Stimulated activated CD4-positive, alpha-beta T cell treated with anti-CD3 and anti-CD28 coated beads, TNF-alpha, amount 100 ng/mL, for 48 hours (primary cell): ENCODE measurements at places on chromosomes 3 and 15.

- DNase-seq: no peak
These were observed 46.4 kb upstream of the SYNM start for GRCh38 chr15:99058421-99058870.

- no peak for DNase-seq
These were observed 219.3 kb upstream of the KBTBD8 start for GRCh38 chr3:66778777-66779176.

DNA sequence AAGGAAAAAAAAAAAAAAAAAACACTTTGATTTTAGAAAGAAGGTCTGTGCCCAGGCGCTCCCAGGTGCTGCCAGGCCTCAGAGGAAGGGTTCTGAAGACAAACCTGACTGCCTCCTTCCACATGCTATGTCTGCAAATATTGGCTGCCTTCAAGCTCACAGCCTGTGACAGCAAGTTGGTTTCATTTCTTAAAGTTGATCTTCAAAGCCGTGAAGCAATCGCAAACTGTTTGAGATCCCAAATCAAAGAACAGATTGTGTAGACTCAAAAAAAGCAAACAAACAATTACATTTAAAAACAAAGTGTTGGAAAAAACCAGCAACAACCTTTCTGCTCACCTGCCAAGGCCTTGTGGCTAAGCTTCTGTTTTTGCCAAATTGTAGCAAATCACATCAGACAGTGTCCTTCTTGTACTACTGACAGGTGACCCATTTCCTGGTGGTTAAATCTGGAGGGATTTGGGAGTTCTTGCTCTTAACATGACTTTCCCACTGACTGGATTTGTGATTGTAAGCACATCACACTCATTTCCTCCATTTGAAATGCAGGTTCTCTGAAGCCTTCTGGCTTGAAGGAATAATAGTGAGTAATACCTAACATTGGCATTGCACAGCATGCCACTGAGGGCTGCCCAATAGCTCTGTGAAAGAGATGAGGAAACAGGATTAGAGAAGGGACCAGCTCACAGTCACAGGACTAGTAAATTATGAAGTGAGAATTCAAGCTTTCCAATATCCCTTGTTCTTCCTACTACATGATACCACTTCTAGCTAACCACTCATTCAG, 502.4 kb downstream of the LPP start:
- no peak for DNase-seq

GRCh38 chr3:44761101-44761423, 357 bp downstream of the KIAA1143 start:
- DNase-seq: no peak

GRCh38 chr15:46343196-46343935, 708.5 kb downstream of the SQOR start:
- no peak for DNase-seq

- DNase-seq: no peak
These were observed 34.9 kb upstream of the LINGO1 start for GRCh38 chr15:77667338-77668234.

GRCh38 chr15:31214864-31215489, 111.7 kb upstream of the KLF13 start:
- no peak for DNase-seq

GRCh38 chr15:70274255-70274880, 176.7 kb upstream of the TLE3 start:
- no peak for DNase-seq

- no peak for DNase-seq
These were observed 81.3 kb upstream of the ATP10A start for GRCh38 chr15:25944386-25944785.

- no peak for DNase-seq
These were observed 39.7 kb upstream of the GADL1 start for GRCh38 chr3:30934208-30934550.

DNA sequence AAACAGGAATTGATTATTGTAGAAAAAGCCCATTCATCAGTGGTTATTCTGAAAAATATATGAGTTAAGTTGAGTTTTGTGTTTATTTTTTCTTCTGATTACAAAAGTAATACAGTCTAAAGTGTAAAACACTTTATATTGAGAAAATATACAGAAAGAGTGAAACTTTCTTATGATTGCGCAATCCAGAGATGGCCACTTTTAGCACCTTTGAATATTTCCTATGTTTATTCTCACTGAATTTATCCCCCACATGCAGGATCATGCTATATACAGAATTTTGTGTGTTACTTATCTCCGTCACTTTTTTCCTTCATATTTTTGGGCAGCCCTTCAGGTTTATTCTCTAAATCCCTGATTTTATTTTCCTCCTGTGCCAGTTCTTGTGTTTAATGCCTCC, 285.2 kb downstream of the NAALADL2 start:
- no peak for DNase-seq

- no peak for DNase-seq
These were observed 203.2 kb downstream of the OSBPL10 start for GRCh38 chr3:31777887-31778286.

DNA sequence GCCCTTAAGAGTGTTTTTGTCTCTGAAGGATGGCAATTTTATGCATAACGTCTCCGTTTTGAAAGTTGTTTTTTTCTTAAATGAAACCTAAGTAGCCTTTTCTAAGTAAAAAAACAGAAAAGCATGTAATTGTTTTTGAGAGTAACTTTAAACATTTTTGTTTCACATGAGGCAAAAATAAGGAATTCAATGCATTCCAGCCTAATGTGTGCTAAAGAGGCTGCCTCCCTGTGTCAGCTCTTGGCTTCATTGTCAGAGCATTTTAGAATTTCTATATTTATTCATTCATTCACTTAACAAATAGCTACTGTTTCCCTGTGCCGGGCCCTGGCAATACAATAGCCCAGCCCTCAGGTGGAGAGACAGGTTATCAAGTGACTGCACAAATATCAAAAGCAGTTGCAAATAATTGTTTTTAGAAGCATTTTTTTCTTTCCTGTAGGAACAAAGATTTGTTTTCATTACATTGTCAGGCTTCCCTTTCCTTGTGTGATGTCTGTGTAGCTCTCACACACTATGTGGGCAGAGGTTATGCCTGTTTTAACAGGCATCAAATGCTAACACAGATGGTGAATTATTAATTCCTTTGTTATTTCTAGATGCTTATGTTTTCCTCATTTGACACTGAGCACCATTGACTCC, 81.9 kb downstream of the CCK start:
- DNase-seq: no peak

DNA sequence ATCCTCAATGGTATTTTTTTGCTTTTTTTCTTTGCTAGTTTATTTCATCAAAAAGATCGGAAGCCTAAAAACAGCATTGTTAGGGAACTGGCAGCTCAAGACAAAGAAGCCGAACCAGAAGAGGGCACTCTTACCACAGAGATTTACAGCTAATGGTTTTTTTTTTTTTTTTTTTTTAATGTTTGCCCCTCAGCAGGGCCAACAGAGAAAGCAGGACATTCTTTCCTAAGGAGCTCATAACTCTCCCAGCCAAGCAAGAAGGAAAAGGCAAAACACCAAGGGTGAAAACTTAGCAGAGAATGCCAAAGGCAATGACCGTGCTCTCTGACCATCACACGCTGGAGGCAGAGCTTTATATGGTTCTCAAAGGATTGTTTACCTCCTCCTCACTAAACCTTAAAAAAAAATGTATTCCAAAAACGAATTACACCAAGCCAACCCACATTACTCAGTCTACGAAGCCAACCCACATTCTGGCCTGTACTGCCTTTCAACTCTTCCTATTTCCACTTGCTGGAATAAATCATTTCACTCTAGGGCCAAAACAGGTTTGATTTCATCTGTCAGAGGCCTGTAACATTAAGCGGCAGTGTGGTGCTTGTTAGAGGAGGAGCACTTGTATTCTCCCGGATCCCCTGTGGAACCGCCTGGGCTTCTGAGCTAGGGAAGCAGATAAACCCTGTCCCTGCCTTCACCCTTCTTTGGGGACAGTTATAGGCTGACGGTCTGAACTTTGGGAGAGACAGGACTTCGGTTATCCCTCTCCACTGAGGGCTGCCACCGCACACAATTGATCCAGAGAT, 35.6 kb upstream of the GYG1 start:
- no peak for DNase-seq

GRCh38 chr3:71240034-71240433, 343.5 kb downstream of the FOXP1 start:
- DNase-seq: no peak

DNA sequence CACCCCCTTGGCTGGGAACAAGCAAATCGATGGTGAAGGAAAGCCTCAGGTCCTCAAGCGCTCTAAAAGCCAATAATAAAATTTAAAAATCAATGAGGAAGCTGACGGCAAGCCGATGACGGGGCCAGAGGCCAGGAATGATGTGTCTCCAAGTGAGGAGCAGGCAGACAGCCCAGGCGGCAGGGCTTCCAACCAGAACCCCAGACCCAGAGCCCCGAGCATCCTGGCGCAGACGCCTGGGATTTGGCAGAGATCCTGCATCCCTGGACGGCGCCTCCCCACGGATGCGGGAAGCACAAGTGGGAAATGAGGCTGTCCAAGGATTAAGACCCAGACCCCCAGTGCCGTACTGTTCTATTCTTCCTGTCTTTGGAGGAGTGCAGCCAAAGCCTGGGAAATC, 123.0 kb upstream of the PROK2 start:
- DNase-seq: no peak

DNA sequence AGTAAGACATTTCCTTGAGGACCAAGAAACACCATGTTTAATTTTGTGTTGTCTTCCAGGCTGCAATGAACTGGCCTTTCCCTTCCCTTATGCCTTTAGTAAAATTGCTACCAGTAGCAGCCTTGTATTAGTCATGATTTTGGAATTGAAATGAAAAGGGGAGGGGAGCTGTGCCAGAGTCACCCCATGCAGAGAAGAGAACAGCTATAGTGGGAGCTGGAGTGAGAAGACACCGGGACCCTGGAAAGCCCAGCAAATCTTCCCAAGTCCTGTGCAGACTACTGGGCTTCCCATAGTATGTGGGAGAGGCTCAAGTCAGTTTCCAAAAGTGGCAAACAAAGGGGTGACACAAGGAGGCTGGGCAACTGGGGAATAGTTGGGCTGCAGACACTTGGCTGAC, 178.5 kb downstream of the NR1D2 start:
- DNase-seq: no peak

- no peak for DNase-seq
These were observed 4.2 kb downstream of the RPL15 start for GRCh38 chr3:23921052-23921511.

GRCh38 chr3:62097121-62097520, 276.2 kb downstream of the FEZF2 start:
- DNase-seq: no peak

DNA sequence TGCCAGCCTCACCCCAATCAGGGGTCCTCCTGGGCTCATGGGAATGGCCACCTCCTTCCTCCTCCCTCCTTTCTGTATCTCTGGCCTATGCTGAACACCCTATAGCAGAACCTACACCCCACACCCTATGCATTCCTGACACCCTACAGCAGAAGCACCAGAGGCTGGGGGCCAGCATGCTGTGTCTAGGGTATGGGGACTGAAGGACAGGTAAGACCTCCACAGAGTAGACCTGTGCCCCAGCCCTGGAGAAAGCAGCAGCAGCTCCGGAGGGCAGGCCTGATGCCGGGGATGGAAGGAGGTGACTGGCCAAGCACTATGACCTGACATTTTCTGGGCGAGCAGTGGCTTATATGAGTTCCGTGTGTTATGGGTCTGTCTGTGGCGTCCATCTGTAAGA, 66.9 kb downstream of the TLE3 start:
- no peak for DNase-seq

- DNase-seq: no peak
These were observed 31.8 kb upstream of the HES1 start for GRCh38 chr3:194103983-194104751.

DNA sequence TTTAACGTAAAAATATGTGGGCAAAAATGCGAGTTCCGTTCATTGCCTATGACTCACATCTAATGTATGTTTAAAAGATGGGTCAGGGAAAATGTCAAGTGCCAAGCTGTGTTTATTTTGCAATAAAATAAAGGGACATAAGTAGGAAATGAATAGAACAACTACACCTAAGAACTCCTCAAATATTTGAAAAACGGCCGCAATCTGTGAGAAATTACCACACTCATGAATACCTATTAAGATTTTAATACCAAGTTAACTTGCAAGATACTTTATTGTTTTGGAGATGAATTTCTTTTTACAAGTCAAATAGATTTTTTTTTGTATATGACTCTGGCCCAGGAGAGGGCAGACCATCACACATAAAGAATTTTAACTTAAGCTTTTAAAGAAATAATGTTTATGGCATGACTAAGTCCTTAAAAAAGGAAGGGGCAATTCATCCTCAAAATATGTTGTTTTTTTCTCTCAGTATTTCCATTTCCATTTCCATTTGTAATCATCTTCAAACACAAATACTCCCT, 152.7 kb downstream of the SUCNR1 start:
- no peak for DNase-seq

GRCh38 chr3:37624276-37624675, 237.4 kb upstream of the CTDSPL start:
- DNase-seq: no peak

DNA sequence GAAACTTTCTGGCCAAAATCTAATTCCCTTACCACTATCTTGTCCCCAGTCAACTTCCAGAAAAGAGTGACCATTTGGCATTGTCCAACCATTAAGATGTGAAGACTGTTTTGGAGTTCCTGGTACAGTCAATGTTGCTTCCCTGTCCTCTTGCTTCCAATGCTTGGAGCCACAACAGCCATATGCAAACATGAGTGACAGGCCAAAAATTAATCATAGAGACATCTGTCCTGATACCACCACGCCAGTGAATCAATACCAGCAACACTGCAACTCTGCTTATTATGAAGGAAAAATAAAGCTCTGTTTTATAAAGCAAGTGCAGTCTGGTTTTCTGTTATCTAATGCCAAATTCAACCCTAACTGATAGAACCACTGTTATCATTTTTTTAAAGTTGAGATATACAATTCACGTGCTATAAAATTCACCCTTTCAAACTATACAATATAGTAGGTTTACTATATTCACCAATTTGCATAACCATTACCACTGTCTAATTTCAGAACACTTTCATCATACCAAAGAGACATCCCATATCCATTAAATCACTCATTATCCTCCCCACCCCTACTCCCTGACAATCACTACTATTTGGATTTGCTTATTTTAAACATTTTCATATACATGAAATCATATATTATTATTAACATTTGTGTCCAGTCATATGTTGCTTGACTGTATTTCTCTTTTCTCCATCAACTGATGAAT, 76.9 kb downstream of the STAG1 start:
- no peak for DNase-seq

- no peak for DNase-seq
These were observed 37.4 kb upstream of the FBXL22 start for GRCh38 chr15:63559753-63560152.
